ENCODE measurements at places on chromosomes 4 and X. TPM values are rescaled to one million over a fixed set of nuclear protein-coding genes. Genes with fewer than 3 reads are reported as not detected.

POU4F2 gene
- not detected for total RNA-seq

DUSP21 gene
- not detected for total RNA-seq

CFI gene
- not detected for total RNA-seq

GAGE12E gene
- not detected for total RNA-seq

SPATA18 gene
- total RNA-seq = 0.09 TPM

TLR7 gene
- total RNA-seq = not detected

UGT2B11 gene
- total RNA-seq = not detected

PGAM4 gene
- not detected for total RNA-seq

GPM6B gene
- not detected for total RNA-seq

IRS4 gene
- total RNA-seq = not detected

PWWP3B gene
- total RNA-seq = not detected

GPC4 gene
- not detected for total RNA-seq

SMIM43 gene
- total RNA-seq = not detected

MTCP1 gene
- 15.0 TPM for total RNA-seq

SPON2 gene
- 32.4 TPM for total RNA-seq

ESX1 gene
- 0.14 TPM for total RNA-seq

TCEANC gene
- 9.9 TPM for total RNA-seq

MAGEA1 gene
- total RNA-seq = not detected

DAPP1 gene
- total RNA-seq = 30.0 TPM

PASD1 gene
- not detected for total RNA-seq

RIBC1 gene
- 0.68 TPM for total RNA-seq

Data from T-helper 2 cell treated with Interferon-gamma antibody and Interleukin-4, amounts not matched to agents 100 ng/mL and 5 ng/mL, for 36 hours (primary cell).